ENCODE measurements at places on chromosomes 16 and 17.

- no peak for DNase-seq
Measured at GRCh38 chr17:27466376-27466742, 10.1 kb downstream of the KSR1 start.

GRCh38 chr17:19275457-19276127, 38.4 kb downstream of the EPN2 start:
- DNase-seq, result no peak

DNA sequence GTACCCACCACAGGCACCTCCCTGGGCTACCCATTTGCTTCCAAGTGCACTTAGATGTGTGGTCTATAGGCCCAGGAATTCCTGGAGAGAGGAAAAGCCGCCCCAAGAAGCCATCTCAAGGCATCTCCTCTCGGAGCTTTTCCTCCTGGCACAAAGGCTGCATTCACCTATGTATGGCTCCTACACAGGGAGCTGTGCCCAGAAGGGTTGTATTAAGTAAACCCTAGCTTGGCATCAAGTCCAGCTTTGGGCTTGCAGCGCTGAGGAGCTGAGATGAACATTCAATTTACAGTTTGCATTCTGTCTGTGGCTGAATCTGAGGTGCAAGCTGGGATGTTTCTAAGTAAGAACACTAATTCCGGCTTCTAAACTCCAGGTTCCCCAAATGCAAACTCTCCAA, 81.3 kb downstream of the CDYL2 start:
- DNase-seq, result no peak

- DNase-seq, result no peak
Measured at GRCh38 chr17:31431098-31431851, 39.8 kb downstream of the RAB11FIP4 start.

- no peak for DNase-seq
Measured at GRCh38 chr16:15792563-15792971, 64.3 kb downstream of the MYH11 start.

- no peak for DNase-seq
Measured at GRCh38 chr17:44093231-44093900, 22.8 kb downstream of the G6PC3 start.

GRCh38 chr17:14321980-14322776, 21.3 kb downstream of the HS3ST3B1 start:
- no peak for DNase-seq

- no peak for DNase-seq
Measured at GRCh38 chr17:7042501-7043181, 1.3 kb downstream of the SLC16A11 start.

DNA sequence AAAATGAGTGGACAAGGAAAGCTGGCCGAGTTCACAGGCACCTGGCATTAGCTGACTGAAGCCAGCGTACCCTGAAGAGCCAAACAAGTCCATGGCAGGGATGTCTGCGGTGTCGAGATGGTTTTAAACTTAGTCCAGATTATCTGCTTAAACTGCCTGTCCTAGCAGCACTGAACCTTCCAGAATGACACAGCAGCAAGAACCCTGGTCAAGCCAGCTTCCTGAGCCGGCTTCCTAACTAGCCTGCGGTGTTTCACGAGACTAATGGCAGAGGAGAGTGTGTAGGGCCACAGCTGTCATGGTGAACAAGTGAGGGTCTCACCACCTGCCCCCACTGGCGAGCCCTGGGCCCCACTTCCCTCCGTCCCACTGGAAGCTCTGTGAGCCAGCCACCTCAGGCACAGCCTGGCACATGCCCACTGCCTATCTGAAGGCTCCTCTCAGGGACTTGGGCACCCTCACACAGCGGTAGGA, 28.8 kb upstream of the MTSS2 start:
- no peak for DNase-seq

GRCh38 chr16:85200471-85201278, 88.4 kb upstream of the CIBAR2 start:
- DNase-seq, result no peak

- no peak for DNase-seq
Measured at GRCh38 chr17:57735707-57736106, 9.4 kb downstream of the CCDC182 start.

DNA sequence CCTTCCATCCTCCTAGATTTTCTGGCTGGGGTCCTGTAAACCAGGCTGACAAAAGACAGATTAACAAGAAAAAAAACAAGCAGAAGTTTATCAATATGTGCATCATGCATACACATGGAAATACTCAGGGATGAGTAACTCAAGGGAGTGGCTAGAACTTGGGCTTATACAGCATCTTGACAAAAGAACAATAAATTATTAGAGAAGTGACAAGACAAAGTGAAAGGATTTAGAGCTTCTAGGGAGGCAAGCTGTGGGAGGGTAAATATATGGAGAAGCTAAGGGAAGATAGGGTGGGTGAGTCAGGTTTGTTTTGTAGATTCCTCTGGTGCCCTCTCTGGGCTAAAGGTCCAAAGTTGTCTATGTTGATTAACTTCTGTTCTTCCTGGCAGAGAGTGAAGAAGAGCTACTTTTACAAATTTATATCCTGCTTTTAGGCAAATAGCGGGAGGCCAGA, 48.0 kb upstream of the NDRG4 start:
- peak; percentile 31 for DNase-seq

- no peak for DNase-seq
Measured at GRCh38 chr16:35732046-35732810, 2272.8 kb downstream of the TP53TG3F start.

- DNase-seq, result no peak
Measured at GRCh38 chr17:14918540-14918939, 346.6 kb downstream of the PMP22 start.

DNA sequence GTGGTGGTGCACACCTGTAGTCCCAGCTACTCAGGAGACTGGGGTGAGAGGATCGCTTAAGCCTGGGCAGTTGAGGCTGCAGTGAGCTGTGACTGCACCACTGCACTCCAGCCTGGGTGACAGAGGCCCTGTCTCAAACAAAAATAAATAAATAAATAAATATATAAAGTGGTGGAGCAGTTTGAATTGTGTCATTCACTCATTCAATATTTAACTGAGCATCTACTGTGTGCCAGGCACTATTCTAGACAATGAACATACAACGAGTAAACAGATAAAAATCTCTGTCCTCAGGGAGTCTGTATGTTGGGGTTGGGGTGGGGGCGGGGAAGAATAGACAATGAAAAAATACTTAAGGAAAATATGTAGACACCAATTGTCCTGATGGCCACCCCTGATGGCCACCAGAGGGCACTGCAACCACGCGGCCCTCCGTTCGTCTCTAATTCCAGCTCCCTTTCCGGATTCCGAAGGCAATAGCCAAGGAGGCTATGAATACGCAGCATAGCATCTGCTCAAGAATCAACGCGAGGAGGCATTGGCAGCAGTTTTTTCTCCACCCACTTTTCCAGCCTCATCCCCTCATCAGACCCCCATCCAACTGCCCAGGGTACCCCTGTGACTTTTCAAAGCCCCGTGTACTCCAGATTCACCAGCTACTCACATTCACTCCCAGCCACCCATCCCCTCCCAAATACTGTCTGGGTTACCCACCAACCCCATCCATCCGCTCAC, 21.4 kb downstream of the QPRT start:
- peak; percentile 30 for DNase-seq

DNA sequence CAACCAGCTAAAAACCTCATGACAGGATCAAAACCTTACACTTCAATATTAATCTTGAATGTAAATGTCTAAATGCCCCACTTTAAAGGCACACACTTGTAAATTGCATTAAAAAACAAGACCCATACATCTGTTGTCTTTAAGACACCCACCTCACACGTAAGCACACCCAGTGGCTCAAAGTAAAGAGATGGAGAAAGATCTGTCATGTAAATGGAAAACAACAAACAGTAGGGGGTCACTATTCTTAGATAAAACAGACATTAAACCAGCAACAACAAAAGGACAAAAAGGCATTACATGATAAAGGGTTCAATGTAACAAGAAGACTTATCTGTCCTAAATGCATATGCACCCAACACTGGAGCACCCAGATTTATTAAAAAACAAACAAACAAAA, 35.6 kb downstream of the SDR42E1 start:
- no peak for DNase-seq

DNA sequence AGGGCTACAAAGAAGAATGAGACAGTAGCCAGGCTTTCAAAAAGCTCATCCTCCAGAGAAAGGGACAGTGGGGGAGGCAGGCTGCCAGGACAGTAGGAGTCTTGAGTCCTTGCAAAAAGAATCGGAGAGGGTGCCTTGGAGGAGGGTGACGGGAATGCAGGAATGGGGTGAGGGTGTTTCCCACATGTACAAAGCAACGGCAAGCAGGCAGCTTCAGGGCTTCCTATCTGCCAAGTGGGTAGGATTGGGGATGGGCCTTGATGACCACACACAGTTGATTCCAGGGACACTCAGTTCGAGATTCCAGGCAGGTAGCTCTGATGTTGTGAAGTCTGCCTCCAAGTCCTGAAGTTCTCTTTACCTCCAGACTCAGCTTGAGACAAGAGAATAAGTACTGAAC, 54.4 kb downstream of the C17orf67 start:
- DNase-seq, result no peak

DNA sequence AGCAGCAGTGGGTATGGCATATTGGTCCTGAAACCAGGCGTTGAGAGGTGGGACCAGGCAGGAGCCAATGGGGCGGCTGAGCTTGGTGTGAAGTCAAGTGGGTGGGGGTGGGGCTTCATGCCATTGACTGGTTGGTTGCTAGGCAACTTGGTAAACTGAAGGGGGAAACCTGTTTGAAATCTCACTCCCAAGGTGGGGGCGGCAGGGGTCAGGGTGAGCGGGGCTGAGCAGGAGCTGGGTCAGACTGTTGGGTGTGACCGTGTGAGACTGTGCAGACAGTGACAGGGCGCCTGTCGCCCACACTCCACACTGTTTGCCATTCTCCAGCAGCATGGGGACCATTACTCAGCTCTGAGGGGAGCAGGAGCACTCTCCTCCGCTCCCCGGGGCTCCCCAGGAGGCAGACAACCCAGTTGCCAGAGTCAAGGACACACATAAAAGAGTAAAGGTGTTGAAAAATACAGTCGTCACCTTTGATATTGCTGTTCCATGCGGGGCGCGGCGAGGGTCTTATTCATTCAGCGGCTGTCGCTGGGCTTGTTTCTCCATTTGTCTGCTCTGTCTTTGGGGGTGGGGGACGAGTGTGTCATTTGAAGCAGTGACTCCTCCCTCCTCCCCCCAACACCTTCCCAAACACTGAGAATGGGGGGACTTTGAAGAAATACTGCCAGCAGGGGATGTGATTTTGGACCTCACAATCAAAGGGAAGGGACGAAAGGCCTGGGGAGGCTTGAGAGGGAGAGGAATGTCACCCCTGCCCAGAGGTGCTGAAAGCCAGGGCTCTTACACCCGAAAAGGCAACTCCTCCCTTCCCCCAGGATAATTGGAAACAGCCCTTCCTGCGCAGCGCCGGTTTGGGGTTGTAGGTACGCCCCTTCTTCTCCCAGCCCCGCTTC, 1.2 kb upstream of the EFNB3 start:
- peak; percentile 39 for DNase-seq

- no peak for DNase-seq
Measured at GRCh38 chr17:27414271-27414670, 42.0 kb upstream of the KSR1 start.

DNA sequence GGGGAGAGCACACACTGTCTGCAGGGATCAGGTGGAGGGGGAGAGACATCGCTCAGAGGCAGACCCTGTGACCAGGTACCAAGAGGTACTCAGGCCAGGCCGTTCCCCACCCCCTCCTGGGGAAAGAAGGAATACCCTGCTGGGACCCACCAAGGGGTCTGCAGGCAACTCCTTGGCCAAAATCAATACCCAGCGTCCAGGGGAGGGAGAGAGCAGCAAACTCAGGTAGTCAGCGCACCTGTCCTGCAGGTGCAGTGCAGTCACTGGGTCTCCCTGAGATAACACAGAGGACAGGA, 57.5 kb upstream of the DOC2B start:
- no peak for DNase-seq

DNA sequence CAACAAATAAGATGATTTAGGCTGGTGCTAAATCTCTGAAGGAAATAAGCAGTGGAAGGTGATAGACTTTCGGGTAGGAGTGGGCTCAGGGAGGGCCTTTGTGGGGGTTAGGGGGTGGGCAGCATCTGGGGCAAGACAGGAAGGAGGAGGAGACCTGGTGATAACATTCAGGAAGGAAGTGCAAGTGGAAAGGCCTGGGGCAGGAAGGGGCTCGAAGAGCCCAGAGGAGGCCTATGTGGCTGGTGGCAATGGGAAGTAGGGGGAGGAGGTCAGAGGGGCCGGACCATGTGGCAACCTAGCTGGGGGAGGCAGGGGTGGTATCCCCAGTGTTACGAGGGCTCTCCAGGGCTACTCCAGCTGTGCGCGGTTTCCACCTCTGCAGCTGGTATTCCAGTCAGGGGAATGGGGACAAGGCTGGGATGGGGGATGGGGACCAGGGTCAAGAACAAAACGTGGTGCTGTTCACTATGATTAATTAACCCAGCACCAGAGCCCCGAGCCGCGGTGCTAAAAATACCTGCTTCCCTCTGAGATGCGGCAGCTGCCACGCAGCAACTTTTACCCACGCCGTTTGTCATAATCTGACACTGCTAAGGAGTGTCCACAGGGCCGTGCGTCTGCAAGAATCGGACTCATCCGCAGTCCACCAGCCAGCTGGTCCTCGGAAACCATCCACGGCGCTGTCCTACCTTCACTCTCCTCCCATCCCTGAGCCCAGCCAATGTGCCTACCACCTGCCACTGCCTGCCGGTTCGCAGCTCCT, 5.2 kb upstream of the CCDC182 start:
- DNase-seq, result no peak

GRCh38 chr17:8047769-8048110, 8.9 kb downstream of the ALOX15B start:
- no peak for DNase-seq

DNA sequence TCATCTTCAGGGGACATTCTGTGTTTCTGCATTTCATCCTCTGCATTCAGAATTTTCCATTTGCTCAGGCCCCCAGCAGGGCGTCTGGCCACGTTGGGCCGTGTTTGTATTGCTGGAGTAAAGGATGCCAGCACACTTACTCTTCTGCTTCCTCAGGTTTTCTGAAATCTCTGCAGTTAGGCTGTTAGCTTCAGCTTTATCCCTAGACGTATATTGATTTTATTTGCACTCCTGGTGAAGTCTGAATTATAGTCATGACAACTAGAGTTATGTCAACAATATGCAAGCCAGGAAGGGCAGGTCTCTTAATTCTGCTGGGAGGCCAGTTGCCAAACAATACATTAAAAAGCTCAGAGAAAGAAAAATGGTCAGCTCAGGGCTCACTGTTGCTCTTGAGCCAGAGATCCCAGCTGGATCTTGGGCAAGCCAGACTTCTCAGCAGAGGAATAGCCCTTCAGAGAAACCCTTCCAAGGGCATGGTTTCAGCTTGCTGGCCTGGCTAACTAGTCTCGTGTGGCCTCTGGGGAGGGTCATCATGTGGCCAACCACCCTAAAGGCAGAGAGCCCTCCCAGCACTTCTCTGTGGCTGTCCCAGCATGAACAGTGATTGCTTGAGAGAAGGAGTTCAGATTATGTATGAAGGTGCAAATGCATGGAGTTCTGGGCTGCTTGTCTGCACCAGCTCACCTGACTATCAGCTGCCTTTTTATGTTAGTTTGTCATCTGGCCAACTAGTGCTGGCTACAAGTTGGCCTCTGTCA, 110.2 kb upstream of the CACNG5 start:
- peak; percentile 87 for DNase-seq
